ENCODE measurements at places on chromosomes 16 and 17. TPM values are rescaled to one million over a fixed set of nuclear protein-coding genes. Genes with fewer than 3 reads are reported as not detected.

PMP22 gene
- 31.1 TPM for total RNA-seq

CNTNAP1 gene
- total RNA-seq: 10.3 TPM

ZNF200 gene
- 45.2 TPM for total RNA-seq

C1QTNF8 gene
- total RNA-seq: 1.3 TPM

CEP295NL gene
- total RNA-seq: 32.3 TPM

MT1F gene
- total RNA-seq: 8.1 TPM

GRCh38 chr17:7720125-7720524, 2.6 kb downstream of the DNAH2 start:
- H3K27me3 ChIP-seq: no peaks in the 10 kb centered on the region
- H3K4me3 ChIP-seq: no peak overlapping the region
- H3K4me1 ChIP-seq: peaks cover 12% of the 10 kb centered on the region
- H3K36me3 ChIP-seq: no peaks in the 10 kb centered on the region
- DNase-seq: no peak

GRCh38 chr16:29845656-29846055, 17.4 kb downstream of the CDIPT start:
- H3K27me3 ChIP-seq: no peaks in the 10 kb centered on the region
- H3K27ac ChIP-seq: no peak overlapping the region
- H3K36me3 ChIP-seq: no peaks in the 10 kb centered on the region
- peaks cover 20% of the 10 kb centered on the region for H3K4me1 ChIP-seq
- DNase-seq: no peak
- no peak overlapping the region for H3K4me3 ChIP-seq

GRCh38 chr16:10635365-10636021, 55.1 kb upstream of the EMP2 start:
- no peak for DNase-seq
- H3K4me3 ChIP-seq: no peak overlapping the region
- H3K27me3 ChIP-seq: no peaks in the 10 kb centered on the region
- H3K36me3 ChIP-seq: no peaks in the 10 kb centered on the region
- H3K27ac ChIP-seq: no peak overlapping the region

- no peak for DNase-seq
- H3K27me3 ChIP-seq: no peaks in the 10 kb centered on the region
- no peak overlapping the region for H3K27ac ChIP-seq
- peaks cover 19% of the 10 kb centered on the region for H3K4me1 ChIP-seq
- H3K4me3 ChIP-seq: no peak overlapping the region
- no peaks in the 10 kb centered on the region for H3K36me3 ChIP-seq
Measured at GRCh38 chr16:19783363-19784182, 65.5 kb downstream of the IQCK start.

DNA sequence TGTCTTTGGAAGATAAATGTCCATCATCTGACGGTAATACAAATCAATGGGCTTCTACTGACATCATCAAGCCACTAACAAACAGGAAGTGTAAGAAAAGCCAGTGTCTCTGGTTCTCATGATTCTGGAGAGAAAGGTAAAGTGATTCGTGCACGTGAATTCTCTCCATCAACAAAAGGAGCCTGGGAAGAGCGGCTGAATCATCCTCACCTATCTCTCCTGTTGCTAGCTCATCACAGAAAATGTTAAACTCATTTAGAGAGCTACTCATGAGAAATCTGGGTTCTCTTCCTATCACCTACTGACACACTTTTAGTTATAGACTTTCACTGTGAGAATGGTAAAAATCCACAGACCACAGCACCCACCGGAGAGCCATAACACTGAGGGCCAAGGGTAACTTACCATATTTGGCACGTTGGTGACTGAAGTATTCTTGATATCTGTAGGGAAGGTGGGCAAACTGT, 70.3 kb downstream of the CREBBP start:
- H3K4me3 ChIP-seq: no peak overlapping the region
- DNase-seq: no peak

Data from testis (tissue), 5 donors.